ENCODE measurements at places on chromosomes 5 and 9. TPM values are rescaled to one million over a fixed set of nuclear protein-coding genes. Genes with fewer than 3 reads are reported as not detected.

GPR151 gene
- not detected for polyA plus RNA-seq

SH2D3C gene
- polyA plus RNA-seq: not detected

DNA sequence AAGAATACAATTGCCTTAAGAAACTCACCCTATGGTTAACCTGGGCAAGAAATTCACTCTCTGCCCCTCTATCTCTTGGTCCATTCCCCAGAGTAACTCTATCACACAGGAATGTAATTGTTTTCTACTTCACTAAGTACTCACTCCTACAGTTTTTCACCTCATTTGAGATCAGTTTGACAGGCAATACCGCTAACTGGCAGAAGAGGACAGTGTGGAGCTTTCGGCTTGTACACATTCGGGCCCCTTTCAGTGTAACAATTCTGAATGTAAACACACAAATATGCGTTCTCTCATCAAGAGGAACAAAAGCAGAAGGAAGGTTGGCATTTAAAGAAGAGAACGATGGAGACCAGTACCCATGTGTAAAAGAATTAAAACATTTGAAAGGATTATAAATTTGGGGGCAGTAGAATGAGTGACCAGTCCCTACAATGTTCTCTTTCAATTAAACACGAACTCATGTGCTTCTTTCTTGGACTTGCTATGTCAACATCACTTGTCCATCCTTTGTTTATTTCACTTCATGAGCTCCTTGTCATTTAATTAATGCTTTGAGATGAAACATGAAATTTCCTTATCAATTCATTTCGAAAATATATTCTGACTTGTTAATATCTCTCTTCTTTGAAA is 188.5 kb upstream of the GRAMD2B start:
- DNase-seq: peak; percentile 13

DNA sequence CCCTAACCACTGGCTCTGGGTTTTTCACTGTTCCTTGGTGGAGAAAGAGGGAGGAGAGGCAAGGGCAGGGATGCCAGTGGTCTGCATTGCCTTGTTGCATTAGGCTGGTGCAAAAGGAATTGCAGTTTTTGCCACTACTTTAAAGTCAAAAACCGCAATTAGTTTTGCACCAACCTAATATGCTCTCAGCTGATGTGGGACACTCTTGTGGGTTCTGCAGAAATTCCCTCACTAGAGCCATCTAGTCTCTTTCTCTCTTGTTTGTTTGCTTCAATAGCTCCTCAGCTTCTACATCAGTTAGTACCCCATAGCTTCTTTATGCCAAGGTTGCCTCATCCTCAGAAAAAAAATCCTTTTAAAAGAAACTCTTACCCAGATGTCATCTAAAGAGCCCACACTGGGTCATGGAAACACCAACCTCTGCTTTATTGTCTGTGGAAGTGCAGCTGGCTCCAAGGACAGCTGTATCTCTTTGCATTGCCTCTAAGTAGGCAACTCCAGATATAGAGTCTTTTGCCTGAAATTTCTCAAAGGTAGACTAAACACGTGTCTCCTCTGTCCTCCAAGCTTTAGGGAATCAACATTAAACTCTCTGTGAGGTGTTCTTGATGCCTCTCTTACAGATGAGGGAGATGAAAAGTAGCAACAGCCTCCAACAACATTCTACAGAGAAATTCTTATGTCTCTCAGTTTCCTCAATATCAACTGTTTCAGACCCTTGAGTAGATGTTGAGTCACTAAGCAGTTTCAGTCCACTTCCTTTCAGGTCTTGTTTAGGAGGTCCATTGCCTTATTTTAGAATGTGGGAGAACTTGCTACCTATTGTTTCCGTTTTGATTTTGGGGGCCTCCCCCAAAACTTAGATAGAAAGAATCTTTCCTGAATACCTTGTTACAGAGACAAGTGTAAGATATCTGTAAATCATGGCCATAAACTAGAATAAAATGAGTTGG is 84.9 kb upstream of the MEF2C start:
- no peak for DNase-seq

DNA sequence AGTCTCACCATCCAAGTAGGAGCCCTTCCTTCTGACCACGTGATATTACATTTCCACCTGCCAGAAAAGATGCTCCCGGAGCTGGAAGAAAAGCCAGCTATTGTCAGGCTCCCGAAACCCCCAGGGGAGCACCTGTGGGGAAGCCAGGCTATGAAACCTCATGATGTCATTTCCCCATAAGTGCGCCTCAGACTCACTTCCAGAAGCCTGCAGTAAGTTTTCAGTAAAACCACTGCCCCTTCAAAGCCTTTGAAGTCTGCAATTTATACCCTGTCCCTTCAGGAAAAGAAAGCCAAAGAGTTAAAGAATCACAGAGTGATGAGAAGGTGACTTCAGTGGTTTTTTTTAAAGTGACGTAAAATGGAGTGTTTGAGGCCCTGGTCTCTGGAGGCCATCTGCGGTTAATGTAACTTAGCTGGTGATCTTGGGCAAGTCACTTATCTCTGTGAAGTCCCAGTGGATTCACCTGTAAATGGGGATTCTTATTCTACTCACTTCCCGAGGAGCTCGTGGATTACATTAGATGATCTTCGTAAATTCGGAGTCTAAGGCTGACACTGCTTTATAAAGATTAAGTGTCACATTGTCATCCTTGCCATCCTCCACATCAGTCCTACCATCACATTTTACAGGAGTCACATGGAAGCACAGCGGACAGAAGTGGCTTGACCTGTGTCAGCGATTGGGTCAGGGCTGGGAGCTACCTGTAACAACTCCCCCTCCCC is 2.6 kb upstream of the SEMA6A start:
- no peak for DNase-seq

LCN15 gene
- polyA plus RNA-seq: 32.9 TPM

TRAPPC13 gene
- 10.1 TPM for polyA plus RNA-seq

CBY3 gene
- polyA plus RNA-seq: not detected

DNA sequence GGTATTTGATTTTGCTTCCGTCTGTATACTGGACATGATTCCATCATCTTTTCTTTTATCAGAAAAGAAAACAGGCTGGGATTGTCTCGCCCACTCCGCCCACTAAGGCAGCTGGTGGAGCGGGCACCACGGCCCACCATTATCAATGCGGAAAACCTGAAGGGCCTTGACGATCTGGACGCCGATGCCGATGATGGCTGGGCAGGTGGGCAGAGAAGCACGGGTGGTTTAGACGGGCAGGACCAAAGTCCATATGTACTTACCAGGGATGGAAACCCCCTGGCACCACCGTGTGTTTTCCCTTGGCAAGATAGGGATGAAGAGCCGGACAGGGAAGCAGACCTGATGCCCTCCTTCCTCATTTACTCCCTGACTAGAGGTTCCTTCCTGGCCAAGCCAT is 53.7 kb downstream of the PRRC2B start:
- no peak for DNase-seq

ADGRD2 gene
- polyA plus RNA-seq: not detected

GNA14 gene
- not detected for polyA plus RNA-seq

DNA sequence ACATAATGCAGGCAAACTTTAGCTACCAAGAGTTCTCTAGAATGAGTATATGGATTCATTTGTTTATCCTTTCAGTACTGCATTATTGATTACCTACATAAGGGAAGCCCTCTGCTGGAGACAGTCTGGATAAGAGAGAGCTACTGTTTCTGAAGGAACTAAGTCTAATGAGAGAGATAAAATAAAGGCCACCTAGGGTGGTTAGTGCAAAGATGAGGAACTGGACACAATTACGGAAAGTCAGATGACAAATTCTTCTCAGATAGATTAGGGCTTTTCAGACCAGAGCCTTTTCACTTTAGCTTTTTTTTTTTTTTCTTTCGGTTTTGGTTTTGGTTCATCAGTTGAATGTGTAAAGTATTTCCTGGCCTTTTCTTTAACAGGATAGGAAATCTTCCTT is 31.3 kb downstream of the ISOC1 start:
- DNase-seq: no peak

GDNF gene
- polyA plus RNA-seq: 0.24 TPM

FST gene
- 136 TPM for polyA plus RNA-seq

- no peak for DNase-seq
Observed at GRCh38 chr9:38771593-38771992, 51.7 kb upstream of the FAM240B start.

AIF1L gene
- polyA plus RNA-seq: 12.1 TPM

GBGT1 gene
- polyA plus RNA-seq: not detected

TXNDC8 gene
- not detected for polyA plus RNA-seq

CARTPT gene
- not detected for polyA plus RNA-seq

- no peak for DNase-seq
Observed at GRCh38 chr9:134014946-134015345, 10.3 kb upstream of the BRD3OS start.

GRCh38 chr9:71678999-71679398 is 89.3 kb downstream of the CEMIP2 start:
- DNase-seq: no peak

SH3TC2 gene
- polyA plus RNA-seq: 0.34 TPM

DNA sequence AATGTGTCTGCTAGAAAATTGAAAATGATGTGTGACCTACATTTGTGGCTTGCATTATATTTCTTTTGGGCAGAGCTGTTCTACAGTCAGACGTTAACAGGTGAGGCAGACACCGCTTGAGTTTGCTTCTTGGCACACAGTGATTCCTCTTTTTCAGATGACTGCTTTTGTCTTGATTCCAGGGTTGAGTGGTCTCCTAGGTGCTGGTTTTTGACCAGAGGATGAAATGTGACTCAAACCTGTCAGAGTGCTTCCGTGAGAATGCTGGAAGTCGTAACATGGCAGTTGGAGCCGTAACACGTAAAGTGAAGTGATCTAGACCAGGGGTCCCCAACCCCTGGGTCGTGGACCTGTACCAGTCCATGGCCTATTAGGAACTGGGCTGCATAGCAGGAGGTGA is 28.3 kb upstream of the NDFIP1 start:
- no peak for DNase-seq

DNA sequence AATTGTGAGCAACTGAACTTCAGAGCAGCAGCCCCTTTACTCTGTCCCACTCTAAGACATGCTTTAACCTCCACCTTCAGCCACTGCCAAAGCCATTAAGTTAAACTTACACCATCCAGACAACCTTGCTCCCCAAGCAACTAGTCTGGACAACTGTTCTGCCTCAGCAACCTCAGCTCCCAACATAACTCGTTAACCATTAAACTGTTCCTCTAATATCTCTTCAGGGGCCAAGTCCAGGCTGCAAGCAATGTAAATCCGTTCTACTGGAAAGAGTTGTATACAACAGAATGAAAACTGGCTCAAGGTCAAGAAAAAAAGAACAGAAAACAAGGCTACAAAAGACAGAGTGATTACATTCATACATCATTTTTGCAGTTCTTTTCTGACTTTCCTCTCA is 131.7 kb upstream of the TARS1 start:
- DNase-seq: no peak

DNA sequence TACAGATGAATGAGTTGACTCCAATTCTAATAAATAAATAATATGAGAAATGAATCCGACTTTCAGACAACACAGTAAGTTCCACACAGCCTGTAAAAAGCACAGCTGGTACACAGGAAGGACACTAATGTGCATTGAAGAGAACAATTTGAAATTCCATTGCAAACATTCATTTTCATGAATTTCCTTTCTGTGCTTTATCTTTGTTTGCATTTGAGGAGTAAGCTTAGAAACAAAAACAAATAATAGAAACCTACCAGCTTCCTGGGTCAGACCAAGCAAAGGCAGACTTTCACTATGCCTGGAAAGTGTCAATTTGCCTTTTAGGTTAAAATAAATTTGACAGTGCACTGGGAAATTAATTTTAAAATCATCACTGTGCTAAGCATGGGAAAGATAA is 143.8 kb upstream of the VLDLR start:
- DNase-seq: peak; percentile 7

DNA sequence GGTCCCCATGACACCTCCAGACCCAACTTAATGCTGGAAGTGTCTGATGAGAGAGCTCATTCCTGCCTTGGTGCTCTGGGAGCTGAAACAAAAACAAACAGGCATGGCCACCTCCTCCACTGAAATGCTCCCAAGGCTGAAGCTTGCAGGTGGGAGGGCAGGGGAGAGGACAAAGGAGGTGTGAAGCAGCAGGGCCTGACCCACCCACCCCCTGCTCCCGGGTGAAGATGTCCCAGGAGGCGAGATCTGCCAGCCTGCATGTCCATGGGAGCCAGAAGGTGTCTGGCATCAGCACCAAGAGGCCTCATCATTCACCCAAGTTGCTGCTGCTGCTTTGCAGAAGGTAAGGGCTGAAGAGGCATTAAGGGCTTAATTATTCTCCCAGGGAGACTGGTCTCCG is 4.2 kb upstream of the CCIN start:
- DNase-seq: no peak

ZNF883 gene
- 4.3 TPM for polyA plus RNA-seq

DNA sequence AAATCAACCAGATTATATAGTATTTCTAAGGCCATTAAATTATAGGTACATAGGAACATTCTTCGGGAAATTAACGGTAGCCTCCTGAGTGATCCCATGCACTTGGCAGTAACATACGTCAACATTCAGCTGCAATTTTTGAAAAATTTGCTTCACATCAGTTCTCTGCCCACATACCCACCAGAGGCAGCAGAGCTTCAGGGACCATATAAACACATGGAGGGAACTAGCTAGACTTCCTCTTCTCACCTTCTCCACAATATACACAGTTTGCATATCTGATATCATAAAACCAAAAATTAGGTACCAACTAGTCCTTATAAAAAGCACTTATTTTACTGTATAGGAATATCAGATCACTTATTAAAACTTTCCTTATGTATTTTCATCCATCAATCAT is 4.8 kb downstream of the PSIP1 start:
- DNase-seq: no peak

- DNase-seq: peak; percentile 18
Observed at GRCh38 chr9:74645007-74645639, 148.0 kb downstream of the RORB start.

OTP gene
- not detected for polyA plus RNA-seq

DNA sequence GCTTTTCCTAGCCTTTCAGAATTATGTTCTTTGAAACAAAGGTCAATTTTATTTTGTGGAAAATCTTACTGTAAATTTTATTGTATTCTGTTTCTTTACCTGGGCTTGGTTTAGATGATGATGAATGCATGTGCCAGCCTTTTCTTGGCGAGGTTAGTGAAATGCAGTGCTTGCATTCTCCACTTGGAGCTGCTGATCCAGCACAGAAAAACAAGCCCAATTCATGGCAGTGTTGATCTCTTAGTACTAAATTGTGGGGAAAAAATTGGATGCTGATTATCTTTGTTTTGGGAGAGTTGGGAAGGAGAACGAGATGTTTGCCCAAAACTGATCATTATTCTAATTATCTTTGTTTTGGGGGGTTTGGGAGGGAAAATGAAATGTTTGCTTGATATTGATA is 3.7 kb downstream of the HABP4 start:
- peak; percentile 25 for DNase-seq

DNA sequence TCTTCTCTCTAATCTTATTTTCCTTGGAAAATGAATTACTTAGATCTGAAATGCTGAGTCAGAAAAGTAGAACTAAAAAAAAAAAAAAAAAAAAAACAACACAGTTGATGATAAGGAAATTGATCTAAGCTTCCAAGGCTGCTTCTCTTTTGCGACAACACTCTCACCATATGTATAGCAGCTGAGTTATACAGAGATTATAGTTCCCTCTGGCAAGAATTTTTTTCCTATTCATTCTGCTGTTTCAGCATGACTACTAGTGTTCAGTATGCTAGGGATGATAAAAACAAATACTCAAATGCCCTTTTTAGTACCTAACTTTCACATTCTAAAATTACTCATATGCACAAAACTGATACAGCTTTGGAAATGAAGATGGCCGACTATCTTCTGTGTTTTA is 267.3 kb downstream of the MLLT3 start:
- DNase-seq: no peak

OTULINL gene
- polyA plus RNA-seq: 0.04 TPM

RANBP17 gene
- not detected for polyA plus RNA-seq
